Transverse colon (tissue), 4 donors: ENCODE measurements at places on chromosomes 11 and 22. TPM values are rescaled to one million over a fixed set of nuclear protein-coding genes. Genes with fewer than 3 reads are reported as not detected.

DNA sequence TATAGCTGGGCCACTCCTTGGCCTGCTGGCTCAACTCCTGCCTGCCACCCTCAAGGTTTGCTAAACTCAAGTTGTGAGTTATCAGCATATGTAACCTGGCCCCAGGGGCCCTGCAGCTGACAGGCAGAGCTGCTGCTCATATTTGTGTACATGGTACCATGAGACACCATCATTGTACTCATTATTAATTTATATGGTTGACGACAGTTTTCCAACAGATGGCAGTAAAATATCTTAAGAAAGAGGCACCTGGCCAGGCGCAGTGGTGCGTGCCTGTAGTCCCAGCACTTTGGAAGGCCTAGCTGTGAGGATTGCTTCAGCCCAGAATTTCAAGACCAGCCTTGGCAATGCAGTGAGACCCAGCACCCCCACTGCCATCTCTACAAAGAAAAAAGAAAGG, 11.4 kb upstream of the DENND5A start:
- no peak for DNase-seq

GRCh38 chr22:19508024-19508776, 16.0 kb downstream of the CLDN5 start:
- no peak for DNase-seq

The NXPE2 gene
- 20.2 TPM for total RNA-seq

DNA sequence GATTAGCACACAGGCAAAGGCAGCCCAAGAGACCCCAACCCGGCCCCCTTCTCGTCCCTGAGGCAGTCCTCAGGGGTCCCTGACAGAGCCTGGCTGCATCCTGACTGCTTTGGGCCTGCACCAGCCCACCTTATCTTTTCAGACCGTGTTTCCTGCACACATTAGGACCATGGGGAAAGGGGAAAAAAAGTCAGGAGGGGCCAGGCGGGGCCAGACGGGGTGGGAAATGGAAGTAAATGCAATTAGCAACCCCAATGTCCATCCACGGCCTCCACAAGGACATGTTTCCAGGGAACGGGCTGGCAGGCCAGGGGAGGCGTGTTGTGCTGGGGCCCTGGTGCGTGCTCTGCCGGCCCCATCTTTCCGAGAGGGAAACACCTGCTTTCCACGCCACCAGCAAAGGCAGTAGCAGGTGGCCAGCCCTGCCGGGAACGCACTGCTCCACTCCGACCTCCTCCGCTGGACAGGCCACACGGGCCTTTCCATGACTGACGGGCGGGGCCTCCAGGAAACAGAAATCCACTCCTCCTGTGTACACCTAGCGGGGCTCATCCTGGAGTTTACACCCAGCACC, 7.4 kb downstream of the EHD1 start:
- DNase-seq, result peak; percentile 64

The NPTXR gene
- total RNA-seq, result 1.1 TPM

- DNase-seq, result no peak
These were observed 41.1 kb downstream of the LIF start for GRCh38 chr22:30205281-30206115.

DNA sequence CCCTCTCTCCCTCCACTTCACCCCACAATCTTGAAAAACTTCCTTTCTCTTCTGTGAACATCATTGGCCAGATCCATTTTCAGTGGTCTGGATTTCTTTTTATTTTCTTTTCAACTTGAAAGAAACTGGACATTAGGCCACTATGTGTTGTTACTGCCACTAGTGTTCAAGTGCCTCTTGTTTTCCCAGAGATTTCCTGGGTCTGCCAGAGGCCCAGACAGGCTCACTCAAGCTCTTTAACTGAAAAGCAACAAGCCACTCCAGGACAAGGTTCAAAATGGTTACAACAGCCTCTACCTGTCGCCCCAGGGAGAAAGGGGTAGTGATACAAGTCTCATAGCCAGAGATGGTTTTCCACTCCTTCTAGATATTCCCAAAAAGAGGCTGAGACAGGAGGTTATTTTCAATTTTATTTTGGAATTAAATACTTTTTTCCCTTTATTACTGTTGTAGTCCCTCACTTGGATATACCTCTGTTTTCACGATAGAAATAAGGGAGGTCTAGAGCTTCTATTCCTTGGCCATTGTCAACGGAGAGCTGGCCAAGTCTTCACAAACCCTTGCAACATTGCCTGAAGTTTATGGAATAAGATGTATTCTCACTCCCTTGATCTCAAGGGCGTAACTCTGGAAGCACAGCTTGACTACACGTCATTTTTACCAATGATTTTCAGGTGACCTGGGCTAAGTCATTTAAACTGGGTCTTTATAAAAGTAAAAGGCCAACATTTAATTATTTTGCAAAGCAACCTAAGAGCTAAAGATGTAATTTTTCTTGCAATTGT, 92.3 kb downstream of the CD44 start:
- DNase-seq, result no peak

- peak; percentile 59 for DNase-seq
These were observed 35.2 kb downstream of the LRFN4 start for GRCh38 chr11:66891851-66892660.

GRCh38 chr22:26502688-26503561, 9.3 kb downstream of the TFIP11 start:
- peak; percentile 55 for DNase-seq

DNA sequence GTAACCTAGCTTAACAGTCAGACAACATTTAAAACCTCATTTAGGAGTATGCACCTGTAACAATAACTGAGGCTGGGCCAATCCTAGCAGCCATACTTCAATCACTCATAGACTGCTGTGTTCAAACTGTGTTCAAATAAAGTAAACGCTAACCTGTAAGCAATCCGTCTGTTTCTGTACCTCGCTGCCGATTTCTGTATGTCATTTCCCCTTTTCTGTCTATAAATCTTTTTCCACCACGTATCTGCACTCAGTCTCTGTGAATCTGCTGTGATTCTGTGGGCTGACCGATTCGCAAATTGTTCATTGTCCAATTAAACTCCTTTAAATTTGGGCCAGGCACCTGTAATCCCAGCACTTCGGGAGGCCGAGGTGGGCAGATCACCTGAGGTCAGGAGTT, 12.3 kb downstream of the APOBEC3H start:
- no peak for DNase-seq

The HIRA gene
- total RNA-seq, result 29.3 TPM

The SCGB1D2 gene
- total RNA-seq, result not detected

- no peak for DNase-seq
These were observed 85.7 kb downstream of the IGLL5 start for GRCh38 chr22:22973336-22973735.

DNA sequence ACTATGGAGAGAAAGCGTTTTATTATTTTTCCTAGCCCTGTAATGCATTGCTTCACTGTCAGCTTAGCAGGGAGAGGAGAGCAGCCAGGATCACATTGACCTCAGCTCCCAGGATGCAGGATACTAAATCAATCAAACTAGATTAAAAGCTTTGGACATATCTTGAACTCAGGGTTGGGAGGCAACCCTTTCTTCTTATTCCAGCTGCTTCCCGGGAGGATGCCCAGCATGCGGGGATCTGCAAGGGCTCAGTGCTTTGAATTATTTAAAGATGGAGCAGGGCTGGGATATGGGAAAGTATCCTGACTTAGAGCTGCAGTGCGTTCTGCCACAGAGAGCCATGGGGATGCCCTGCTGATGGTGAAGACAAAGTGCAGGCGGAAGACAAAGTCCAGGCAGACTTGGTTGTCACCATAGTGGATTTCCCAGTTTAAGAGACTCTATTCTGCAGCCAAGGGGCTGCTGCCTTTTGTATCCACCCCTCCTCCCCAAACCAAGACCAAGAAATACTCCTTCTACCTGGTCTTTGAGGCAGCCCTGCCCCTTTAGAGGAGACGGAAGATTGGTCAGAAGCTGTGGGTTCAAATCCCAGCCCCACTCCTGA, 1035.0 kb downstream of the TBC1D22A start:
- no peak for DNase-seq

The PRSS23 gene
- 48.8 TPM for total RNA-seq

- DNase-seq, result no peak
These were observed 2.1 kb downstream of the TPCN2 start for GRCh38 chr11:69050592-69051380.

The SEPTIN3 gene
- total RNA-seq, result 0.68 TPM

- no peak for DNase-seq
These were observed 1.4 kb downstream of the SIK2 start for GRCh38 chr11:111603611-111604130.

- no peak for DNase-seq
These were observed 776 bp downstream of the NLRX1 start for GRCh38 chr11:119169282-119169719.

The SCUBE2 gene
- 14.3 TPM for total RNA-seq

- DNase-seq, result peak; percentile 87
These were observed 51.5 kb upstream of the LRRC32 start for GRCh38 chr11:76721755-76722677.

DNA sequence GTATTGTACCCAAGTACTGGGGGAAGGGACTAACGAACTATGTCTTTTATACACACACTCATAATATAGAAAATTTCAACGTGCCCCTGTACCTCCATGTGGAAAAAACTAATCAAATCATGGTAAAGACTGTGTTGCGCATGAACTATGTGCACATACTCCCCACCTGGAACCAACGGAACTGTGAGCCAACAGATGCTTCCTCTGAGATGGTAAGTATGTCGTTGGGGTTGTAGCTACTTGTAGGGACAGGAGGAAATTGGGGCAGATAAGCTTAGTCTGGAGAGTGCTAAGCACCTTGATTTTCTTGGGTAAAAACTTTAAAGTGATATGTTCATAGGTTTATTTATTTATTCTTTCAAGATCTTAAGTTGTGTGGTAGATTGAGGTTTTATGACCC, 40.1 kb downstream of the GLYAT start:
- no peak for DNase-seq

DNA sequence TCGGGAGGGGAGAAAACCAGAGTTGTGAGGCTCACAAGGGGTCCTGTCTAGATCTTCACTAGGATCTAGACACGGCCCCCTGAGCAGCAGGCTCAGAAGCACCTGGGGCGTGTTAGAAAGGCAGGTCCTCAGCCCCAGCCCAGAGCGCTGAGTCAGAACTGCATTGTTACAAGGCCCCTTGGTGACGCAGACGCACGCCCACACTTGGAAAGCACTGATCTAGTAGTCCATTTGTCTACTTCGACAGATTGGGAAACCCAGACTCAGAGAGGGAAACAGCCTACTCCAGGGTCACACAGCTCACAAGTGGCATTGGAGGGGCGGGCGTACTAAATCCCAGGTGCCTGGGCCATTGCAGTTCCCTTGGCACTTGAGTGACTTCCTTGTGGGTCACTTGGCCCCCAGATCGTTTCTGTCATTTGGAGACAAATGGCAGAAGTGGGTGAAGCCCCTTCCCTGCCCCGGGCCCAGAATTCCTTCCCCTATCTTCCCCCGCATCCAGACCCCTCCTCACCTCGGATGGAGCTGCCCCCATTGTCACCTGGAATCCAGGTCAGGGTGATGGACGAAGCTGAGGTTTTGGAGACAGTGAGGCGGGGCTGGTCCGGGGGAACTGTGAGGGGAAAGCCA, 110.8 kb downstream of the CEP164 start:
- DNase-seq, result no peak

- DNase-seq, result no peak
These were observed 2.6 kb downstream of the CACNG2 start for GRCh38 chr22:36700711-36701670.

- DNase-seq, result no peak
These were observed 41.0 kb upstream of the TENM4 start for GRCh38 chr11:79481795-79482194.

The MFRP gene
- not detected for total RNA-seq

The LMNTD2 gene
- total RNA-seq, result 16.3 TPM

DNA sequence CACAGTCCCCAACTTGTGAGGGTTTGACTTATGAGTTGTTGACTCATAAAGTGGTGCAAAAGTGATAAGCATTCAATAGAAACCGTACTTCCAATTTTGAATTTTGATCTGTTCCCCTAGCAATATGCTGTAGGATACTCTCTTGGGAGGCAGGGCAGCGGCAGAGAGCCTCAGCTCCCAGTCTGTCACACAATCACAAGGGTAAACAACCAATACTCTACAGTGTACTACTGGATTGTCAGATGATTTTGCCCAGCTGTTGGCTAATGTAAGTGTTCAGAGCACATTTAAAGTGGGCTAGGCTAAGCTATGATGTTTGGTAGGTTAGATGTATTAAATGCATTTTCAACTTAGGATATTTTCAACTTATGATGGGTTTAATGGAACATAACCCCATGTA, 13.7 kb upstream of the NXPE2 start:
- DNase-seq, result no peak

DNA sequence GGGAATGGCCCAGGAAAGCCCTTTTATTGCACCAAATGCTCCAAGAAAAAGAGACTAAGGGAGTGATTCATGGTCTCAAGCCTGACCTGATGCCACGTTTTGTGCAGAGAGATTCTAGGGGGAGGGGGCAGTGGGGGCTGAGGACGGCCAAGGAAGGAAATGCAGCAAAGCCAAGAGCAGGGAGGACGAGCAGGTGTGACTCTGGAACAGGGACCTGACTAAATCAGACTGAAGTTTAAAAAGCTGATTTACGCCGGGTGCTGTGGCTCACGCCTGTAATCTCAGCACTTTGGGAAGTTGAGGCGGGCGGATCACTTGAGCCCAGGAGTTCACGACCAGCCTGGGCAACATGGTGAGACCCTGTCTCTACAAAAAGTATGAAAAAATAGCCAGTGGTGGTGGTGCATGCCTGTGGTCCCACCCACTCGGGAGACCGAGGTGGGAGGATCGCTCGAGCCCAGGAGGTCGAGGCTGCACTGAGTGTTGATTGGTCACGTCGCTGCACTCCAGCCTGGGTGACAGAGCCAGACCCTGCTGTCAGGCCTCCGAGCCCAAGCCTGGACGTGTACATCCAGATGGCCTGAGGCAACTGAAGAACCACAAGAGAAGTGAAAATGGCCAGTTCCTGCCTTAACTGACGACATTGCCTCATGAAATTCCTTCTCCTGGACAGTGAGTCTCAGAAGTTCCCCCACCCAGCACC, 10.8 kb upstream of the IFITM3 start:
- no peak for DNase-seq

- DNase-seq, result no peak
These were observed 28.5 kb downstream of the PRDM11 start for GRCh38 chr11:45174963-45175362.

- peak; percentile 21 for DNase-seq
These were observed 73.0 kb downstream of the CYB5R2 start for GRCh38 chr11:7600205-7600775.

DNA sequence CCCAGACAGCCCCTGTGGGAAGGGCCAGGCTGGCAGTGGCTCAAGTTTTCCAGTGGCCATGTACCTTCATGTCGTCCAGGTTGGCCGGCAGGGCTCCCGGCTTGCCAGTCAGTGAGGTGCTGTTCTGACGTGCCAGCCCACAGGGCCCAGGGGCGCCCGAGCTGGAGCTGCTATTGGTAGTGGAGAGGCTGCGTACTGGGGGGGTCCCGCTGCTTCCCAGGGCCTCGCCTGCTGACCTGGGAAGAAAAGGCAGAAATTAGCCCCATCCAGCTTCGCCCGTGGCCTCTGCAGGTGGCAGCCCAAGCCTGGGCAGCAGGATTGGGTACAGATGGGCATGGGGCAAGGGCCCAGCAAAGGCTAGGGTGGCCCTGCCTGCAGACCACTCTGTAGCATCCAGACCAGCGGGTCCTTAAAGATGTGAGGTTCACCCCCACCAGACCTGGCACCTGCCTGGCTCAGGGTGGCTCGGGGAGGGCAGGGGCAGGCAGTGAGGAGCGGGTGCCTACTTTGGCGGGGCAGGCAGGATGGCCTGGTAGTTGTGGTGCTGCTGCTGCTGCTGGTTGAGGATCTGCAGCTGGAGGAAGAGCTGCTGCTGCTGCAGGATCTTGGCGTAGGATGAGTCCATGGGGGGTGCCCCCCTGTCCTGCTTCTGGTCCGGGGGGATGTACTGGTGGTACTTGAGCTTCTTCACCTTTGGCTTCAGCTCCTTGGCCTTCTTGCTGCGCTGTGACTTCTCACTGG, 50.1 kb downstream of the SGSM3 start:
- DNase-seq, result no peak

The CDC42EP2 gene
- total RNA-seq, result 22.7 TPM

The OR8D4 gene
- 0.82 TPM for total RNA-seq

GRCh38 chr11:17930544-17931125, 82.2 kb downstream of the SERGEF start:
- DNase-seq, result no peak
